Activated B cell treated with CpG ODN at 0.5 μM for 24 hours (primary cell): ENCODE measurements at places on chromosomes 4 and X. TPM values are rescaled to one million over a fixed set of nuclear protein-coding genes. Genes with fewer than 3 reads are reported as not detected.

The ARHGAP36 gene
- not detected in 2 replicates for total RNA-seq

The GSTCD gene
- 11.3 and 12.3 TPM in 2 replicates for total RNA-seq

The SLC9B1 gene
- total RNA-seq, result 1.2 and 2.5 TPM in 2 replicates

The MPC1L gene
- not detected in 2 replicates for total RNA-seq
